ENCODE measurements at places on chromosomes 3 and 15.
A peak's percentile ranks its signal among the peaks of the same experiment; 100 is the strongest.

- DNase-seq, result no peak
Observed at GRCh38 chr3:187996609-187997008, 157.3 kb upstream of the LPP start.

DNA sequence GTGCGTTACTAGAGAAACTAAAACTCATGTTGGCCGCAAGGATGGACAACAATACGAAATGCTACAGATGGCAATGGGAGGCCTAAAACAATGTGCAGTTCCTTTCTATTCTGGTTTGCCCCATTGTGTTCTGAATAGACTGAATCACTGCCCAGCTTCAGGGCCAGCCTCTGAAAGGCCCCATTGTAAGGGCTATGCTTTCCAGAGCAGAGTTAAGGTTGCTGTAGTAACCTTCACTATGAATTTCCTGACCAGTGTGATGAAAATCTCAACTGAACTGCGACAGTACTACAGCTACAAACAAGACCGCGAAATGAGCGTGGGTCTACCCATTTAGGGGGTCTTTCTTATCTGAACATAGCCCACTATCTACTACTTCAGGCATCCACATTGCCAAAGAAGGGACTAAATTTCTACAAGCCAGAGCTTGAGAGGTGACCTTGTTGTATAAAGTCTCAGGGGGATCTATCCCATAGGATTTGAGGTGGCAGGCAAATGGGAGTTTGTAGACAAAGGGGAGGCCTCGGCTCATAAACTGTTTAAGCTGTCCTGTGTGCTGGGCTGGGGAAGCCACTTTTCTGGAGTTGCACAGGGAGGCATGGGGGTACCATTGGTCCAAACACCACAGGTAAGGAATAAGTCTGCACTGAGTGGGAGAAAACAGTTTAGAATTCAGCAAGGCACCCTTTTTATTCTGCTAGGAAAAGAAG is 80.1 kb downstream of the MYO1E start:
- no peak for DNase-seq

GRCh38 chr15:42215913-42216829 is 8.1 kb upstream of the VPS39 start:
- no peak for DNase-seq

DNA sequence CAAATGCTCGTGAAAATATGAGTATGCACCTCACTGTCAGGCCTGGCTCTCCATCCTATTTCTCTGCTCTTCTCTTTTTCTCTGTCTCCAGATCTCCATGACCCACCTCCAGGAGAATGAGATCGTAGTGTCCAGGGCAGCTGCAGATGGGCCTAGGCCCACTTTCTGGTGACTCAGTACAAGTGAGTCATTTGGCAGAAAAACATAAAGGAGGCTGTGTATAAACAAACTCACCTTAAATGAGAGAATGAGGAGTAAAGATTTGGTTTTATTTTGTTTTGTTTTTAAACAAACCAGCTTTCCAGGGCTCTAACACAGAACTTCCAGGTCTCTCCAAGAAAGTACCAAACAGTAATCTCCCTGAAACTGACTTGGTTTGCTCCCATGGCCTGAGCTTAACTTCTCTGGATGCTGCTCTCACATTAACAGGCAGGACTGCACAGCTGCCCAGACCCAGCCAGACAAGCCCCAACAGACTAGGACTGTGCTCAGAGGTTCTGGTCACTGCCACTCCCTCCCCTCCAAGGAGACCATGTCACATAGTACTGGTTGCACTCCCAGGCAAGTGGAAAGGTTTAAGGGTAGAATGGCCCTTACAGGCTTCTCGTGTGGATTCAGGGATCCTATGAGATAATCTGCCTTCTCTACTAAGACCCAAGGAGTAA is 1.5 kb upstream of the HEG1 start:
- no peak for DNase-seq

DNA sequence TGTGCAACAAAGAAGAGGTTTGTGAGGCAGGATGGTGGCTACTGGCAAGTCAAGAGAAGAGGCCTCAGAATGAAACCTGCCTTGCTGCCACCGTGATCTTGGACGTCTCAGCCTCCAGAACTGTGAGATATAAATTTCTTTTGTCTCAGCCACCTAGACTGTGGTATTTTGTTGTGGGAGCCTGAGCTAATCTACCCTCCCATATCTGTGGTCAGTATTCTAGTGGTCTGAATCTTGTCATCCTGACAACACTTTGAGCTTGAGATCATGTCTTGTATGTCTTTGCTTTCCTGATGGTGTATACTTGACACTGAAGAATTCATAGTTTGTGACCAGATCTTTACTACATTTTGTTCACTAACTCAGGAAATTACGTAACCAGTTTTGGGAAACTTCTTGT is 240.6 kb upstream of the GOLIM4 start:
- DNase-seq, result no peak

DNA sequence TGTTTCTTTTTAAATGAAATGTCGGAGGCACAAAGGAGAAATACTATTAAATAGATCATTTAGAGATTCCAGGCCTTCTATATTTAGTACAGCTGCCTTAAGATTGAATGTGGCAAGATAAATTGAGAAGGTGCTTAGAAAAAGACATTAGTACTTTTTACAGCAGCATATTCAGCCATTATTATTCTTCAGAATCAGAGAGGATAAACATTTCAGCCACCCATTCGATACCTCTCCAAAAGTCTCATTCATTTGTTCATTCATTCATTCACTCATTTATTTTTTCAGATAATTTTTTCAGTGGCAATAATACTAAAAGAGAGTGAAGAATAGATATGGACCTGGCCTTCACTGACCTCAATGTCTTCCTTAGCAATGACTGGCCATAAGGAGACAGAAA is 347.0 kb downstream of the GRM7 start:
- DNase-seq, result no peak

DNA sequence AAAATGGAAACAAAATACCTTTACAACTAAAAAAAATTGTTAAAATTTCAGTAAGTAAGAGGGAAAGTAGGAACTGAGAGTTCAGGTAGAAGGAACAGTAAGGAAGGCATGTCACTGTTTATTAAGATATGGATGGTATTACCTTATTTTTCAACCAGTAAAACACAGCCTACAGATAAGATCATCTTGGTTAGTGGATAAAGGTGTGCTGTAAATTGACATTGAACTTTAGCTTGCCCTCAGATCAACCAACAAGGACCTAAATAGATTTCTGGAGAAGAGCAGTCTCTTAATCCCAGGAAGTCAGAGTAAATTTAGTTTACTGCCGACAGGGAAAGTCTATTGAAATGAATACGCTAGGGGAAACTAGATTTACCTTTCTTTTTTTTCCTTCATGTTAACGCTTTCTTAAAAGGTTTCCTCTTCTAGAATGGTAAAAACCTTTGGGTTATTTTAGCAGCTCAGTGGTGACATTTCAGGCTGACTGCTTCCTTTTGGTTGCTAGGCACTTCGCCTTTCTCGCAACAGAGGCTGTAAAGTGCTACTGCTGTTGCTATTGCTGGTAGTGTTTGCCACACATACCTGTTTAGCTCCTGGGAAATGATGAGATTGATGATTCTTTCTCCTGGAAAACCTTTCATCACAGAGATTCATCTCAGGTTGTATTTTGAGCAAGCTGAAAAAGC is 12.9 kb downstream of the DZIP3 start:
- peak; percentile 14 for DNase-seq

GRCh38 chr3:170572665-170573253 is 13.1 kb downstream of the SLC7A14 start:
- DNase-seq, result peak; percentile 38

DNA sequence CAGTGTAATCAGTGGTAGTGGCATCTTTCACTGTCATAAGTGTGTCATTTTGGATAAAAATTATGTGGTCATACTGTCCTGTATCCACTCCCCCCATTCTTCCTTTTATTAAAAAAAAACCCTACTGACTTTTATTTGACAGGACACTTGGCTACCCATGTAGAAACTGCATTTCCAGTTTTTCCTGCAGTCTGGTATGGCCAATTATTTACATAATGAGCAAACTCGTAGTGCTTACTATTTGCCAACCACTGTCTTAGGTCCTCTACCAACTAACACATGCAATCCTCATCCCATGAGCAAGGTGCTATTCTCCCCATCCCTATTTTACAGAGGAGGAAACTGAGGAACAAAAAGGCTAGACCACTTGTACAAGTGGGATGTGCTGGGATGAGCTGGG is 129.1 kb downstream of the MECOM start:
- no peak for DNase-seq

- no peak for DNase-seq
Observed at GRCh38 chr3:106458952-106459351, 590.1 kb upstream of the CBLB start.

- DNase-seq, result no peak
Observed at GRCh38 chr3:65587650-65588439, 450.9 kb downstream of the MAGI1 start.

GRCh38 chr15:65917407-65917756 is 48.1 kb downstream of the RAB11A start:
- DNase-seq, result no peak

DNA sequence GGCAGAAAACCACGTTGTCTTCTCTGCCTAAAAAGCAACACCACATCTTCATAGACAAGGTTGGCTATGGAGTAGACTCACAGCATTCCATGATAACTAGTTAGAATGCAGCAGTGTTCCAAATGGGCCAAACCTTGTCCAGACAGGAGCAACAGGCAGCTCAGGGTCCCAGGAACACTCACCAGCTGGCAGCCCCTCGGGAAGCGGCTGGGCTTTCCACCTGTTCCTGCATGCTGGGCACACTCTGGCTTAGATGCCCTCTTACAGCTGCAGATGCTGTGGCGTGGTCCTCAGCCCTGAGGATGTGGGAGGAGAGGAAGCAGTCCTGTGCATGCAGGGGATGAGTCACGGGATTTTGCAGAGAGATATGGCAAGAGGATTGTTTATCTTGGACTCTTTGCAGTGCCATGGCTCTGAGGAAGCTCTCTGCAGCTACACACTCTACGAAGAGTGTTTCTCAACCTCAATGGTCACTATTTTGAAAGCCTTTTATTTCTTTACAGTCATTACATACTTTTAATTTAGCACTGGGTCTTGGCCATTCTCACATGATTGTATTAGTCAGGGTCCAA is 11.3 kb downstream of the NRROS start:
- no peak for DNase-seq

- no peak for DNase-seq
Observed at GRCh38 chr3:12996181-12996506, 77.1 kb downstream of the IQSEC1 start.

DNA sequence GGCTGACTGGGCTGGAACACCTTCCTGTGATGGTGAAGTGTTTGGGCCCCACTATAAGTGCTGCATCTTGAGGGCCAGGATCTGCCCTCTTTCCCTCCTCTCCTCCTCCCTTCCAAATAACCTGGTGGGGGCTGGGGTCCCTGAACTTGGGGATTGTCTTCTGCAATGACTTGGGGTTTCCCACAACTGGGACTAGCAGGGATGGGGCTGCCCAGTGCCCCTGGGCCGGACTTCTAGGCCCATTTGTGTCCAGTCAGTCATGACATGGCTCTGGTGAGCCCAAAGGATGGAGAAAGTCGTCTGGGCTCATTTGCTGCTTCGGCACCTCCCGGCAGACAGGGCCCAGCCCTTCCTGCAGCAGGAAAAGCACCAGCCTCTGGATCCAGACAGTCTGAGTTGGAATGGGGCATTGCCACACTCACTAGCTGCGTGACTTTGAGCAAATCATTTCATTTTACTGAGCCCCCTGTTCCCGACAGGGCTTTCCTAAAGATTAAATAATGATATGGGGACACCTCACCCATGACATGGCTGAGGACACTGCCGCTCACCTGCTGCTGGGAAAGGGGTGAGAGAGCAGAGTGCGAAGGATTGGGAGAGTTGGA is 113.2 kb downstream of the DNAJB8 start:
- DNase-seq, result no peak

GRCh38 chr3:48399387-48400172 is 27.6 kb downstream of the FBXW12 start:
- DNase-seq, result no peak

DNA sequence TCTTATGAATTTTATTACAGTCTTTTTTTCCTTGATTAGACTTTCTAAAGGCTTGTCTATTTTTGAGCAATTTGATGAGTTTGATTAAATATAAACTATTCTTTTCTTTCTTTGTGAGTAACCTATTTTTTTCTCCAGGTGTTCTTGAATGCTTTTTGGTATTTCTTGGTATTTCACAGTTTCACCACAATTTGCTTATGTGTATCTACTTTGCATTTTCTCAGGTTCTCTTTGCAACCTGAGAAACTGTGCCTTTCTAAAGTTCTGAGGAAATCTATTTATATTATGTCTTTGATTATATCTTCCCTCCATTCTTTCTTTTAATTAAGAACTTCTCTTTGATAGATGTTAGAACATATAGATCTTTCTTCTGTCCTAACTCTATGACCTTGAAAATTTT is 117.1 kb upstream of the MLF1 start:
- no peak for DNase-seq

GRCh38 chr15:87871731-87872320 is 384.7 kb downstream of the NTRK3 start:
- DNase-seq, result no peak

DNA sequence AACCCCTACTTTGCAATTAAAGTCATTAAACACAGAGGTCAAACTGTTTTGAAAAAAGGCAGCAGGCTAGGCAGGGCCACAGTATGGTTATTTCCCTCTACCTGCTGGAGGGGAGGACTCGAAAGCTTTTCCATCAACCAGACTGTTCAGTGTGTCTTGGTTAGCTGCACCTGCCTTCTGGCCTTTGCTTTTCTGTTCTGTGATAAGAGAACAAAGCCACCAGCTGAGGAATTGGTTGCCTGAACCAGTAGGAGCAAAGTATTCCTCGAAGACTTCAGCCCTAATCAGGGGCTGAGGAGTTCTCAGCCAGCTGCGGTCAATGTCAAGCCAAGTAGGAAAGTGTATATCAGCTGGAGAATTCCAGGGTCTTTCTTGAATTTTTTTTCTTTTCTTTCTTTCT is 132.5 kb downstream of the SOX2 start:
- DNase-seq, result no peak

DNA sequence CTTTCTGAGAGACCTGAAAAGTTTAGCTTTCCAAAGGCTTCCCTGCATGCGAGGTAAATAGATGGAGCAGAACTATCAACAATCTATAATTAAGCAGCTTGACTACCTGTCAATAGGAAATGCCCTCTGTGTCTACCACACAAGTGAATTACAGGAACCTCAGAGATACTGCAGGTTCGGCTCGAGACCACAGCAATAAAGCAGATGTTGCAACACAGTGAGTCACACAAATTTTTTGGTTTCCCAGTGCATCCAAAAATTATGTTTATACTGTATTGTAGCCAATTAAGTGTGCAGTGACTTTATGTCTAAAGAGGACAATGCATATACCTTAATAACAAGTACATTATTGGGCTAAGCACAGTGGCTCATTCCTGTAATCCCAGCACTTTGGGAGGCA is 252.0 kb downstream of the UBE2E2 start:
- DNase-seq, result no peak

- no peak for DNase-seq
Observed at GRCh38 chr3:14452740-14453710, 50.6 kb downstream of the SLC6A6 start.

- DNase-seq, result no peak
Observed at GRCh38 chr3:78728406-78729145, 1039.2 kb downstream of the ROBO1 start.

GRCh38 chr3:66754613-66755012 is 243.5 kb upstream of the KBTBD8 start:
- no peak for DNase-seq

All from GM10248 (cell line).